Urinary bladder (tissue), 4 donors: ENCODE measurements at places on chromosomes 3 and 15. TPM values are rescaled to one million over a fixed set of nuclear protein-coding genes. Genes with fewer than 3 reads are reported as not detected.
A peak's percentile ranks its signal among the peaks of the same experiment; 100 is the strongest.

DNA sequence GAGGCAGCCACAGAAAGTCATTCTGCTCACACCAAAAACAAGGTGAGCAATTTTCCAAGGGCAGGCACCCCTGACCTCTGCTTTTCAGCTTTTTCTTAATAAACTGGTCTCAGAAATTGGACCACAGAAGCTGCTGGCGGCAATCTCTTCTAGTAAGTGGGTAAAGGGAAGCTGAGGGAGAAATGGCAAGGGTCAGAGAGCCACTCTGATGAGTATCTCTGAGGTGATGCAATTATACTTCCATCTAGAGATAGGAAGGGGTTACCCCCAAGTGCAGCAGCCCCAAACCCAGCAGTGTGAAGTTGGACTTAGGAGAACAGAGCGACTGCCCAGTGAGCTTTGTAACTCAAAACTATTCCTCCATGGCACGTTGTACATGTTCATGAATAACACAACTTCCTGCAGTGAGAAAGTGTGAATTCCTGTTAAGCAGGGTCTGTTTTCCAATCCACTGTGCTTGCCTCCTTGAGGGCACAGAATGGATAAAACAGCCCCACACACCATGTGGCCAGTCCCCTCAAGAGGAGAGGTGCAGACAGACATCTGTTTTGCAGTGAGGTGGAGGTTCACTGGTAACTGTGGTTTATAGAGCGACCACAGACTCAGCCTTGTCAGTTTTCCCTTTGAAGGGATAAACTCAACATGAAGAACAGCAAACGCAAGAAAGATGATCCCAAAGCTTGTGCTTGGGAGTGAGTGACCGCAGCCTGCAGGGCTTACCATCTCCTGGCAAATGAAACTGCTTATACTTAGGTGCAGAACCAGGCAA lies 683.4 kb upstream of the CFAP20DC start:
- no peak for DNase-seq

DNA sequence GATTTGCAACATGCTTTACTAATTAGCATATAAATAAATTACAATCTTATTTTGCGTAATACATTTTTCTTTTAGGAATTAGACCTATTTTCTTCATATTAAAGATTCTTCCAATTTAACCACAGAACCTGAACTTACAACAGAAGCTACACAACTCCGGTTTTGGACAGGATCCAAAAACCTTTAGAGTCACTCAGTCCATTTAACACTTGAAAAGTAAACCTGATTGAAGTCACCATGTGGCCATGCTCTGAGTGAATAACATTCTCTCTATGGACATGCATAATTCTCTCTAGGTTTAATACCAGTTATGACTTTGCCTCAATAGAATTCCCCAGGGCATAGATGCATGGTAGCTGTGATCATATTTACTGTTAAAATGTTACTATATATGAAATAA lies 751.0 kb downstream of the VGLL3 start:
- DNase-seq = no peak

DNA sequence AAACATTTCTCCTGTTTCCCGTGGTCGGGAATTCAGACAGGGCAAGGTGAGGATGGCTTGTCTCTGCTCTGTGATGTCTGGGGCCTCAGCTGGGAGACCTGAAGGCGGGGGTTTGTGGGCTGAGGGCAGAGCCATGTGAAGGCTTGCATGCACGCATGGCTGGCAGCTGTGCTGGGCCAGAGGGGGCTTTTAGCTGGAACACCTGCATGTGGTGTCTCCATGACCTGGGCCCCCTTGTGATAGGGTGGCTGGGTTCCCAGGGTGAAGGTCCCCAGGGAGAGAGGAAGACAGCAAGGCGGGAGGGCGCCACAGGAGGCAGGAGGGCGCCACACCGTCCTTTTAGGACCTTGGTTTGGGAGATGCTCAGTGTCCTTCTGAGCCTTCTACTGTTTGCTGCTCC lies 101.6 kb upstream of the PRR23E start:
- DNase-seq = no peak

DNA sequence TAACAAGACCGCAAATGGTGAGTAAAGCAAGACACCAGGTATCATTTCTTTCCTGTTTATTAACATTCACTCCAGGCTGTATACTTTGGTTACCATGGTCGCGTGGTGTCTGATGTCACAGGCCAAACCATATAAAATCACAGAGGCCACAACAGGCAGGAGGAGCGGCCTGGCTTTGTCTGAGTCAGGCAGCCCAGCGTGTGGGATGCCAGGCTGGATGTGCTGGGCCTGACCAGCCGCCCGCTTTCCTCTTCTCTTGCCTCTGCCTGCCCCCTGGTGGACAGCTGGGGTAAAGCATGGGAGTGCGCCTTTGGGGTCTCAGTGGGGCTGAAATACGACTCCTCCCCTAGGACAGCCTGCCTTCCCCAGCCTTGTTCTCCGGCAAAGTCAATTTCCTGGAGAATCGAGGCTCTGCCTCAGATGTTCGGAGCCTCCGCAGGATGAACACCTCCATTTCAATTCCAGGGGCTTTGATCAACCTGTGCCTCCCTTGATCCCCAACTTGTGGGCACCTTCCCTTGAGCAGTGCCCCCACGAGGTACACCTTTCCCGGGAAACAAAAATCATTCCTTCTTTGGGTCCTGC lies 78.2 kb downstream of the CCNL1 start:
- peak; percentile 82 for DNase-seq

DNA sequence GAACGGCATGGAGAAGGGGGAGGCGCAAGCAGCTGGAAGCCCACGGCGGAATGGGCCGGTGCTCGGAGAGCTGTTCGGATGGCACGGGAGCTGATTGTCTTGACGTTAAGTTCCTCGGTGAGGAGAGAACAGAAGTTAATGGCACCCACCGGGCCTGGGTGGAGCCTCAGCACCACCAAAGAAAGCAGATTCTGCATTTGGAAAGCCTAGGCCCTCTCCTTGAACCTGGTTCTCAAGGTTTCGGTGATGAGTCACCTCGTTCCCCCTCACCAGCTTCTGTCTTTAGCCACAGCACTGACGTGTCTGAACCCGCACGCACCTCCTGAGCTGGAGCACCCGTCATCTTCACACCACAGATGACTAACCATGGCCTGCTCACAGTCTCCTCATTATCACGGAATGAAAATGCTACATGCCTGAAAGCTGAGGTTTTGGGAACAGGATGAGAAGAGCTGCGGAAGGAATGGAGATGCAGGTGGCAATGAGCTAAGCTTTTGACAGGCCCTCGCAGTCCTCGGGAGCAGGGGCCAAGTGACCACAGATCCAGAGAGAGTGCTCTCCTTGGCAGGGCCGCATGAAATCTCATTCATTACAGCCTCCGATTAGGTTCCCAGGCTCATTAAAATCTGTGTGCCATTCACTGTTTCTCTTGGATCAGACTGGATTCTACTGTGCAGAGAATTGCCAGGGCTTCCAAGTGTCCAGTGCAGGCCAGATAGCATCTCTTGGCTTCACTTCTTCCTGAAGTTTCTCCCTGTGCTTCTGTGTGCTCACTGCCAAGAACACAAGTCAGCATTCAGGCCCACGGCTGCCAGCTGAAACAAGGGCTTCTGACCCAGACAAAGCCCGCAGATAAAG lies 96.3 kb upstream of the DLG1 start:
- DNase-seq = peak; percentile 56

Gene SEMA5B
- 10.8 TPM for total RNA-seq

Gene TMEM108
- total RNA-seq = 2.3 TPM

Gene CTXN2
- total RNA-seq = not detected

Gene CHCHD4
- total RNA-seq = 7.7 TPM

GRCh38 chr3:100563228-100563627 lies 46.2 kb upstream of the ADGRG7 start:
- no peak for DNase-seq

GRCh38 chr3:48553361-48553760 lies 3.2 kb downstream of the PFKFB4 start:
- no peak for DNase-seq

GRCh38 chr3:130345487-130346079 lies at the start of gene COL6A5:
COL6A5 (plus strand) TSS chr3:130345672; CDS start chr3:130373639, 27,967 bp downstream.
- peak; percentile 5 for DNase-seq

- no peak for DNase-seq
Observed at GRCh38 chr3:194262176-194262924, 88.8 kb downstream of the CPN2 start.

DNA sequence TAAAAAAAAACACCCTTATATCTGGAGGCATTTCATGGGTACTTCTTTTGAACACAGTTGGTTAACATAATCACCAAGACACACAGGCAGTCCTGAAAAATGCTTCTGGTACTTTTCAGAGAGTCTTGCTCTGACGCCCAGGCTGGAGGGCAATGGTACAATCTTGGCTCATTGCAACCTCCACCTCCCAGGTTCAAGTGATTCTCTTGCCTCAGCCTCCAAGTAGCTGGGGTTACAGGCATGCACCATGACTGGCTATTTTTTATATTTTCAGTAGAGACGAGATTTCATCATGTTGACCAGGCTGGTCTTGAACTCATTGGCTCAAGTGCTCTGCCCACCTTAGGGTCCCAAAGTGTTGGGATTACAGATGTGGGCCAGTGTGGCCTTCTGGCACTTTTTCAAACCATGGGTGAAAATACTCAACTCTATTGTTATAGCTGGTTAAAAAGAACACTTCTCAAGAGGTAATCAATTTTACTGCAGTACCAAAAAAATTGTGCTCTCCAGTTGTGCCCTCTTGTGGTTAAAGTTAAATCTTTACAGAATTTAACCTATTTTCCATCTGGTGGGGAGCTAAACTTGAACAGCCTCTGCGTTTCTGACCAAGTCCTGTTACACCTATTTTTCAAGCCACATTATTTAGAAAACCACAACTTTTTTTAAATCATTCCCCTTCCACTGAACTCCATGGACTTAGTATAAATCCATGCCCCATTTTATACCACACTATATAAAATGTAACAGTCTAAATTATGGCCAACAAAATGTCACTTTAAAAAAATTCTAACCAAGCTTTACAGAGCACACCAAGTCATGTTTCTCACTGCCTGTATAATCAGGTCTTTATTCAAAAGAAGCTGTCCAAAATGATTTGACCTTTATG lies 1.2 kb upstream of the SNAPC5 start:
- peak; percentile 29 for DNase-seq

DNA sequence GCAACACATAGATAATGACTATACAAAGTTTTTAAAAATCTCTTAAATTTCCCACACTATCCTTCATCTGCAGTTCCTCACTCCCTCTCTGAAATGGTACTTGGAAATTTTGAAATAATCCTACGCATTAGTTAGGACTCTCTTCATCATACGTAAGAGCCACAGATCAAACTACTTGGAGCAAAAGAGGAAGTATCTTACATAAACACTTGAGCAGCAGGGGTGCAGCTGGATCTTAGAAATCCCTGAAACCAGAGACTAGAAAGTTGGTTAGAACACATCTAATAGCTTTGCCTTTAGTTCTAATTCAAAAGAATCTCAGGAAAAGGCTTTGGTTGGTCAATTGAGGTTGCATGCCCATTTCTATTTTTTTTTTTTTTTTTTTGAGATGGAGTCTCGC lies 38.8 kb upstream of the ZNF445 start:
- no peak for DNase-seq

Gene SEMA3G
- 7.6 TPM for total RNA-seq

GRCh38 chr3:75978686-75979085 lies 193.3 kb upstream of the ZNF717 start:
- no peak for DNase-seq

- DNase-seq = no peak
Observed at GRCh38 chr15:60682615-60683014, 203.7 kb upstream of the ICE2 start.

DNA sequence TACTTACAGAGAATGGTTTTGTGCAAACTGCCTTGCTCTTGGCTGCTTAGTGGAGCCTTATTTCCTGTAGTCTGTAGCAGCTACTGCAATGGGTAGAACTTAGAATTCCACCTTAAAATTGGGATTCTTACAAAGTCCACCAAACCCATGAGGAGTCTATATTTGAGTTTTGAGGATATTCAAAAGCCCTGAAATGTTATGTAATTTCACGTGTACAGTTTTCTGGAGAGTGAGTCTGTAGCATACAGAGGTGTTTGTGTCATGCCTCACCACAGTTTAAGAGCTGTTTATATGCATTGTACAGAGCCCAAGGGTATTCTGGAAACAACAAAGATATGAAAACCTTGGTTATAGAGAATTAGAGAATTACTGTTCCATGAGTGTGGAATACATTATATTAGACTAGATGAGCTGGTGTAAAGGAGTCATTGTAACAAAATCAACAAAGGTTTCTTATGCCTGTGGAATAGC lies 114.4 kb downstream of the MBNL1 start:
- no peak for DNase-seq

GRCh38 chr3:172040981-172041963 lies 1.9 kb downstream of the FNDC3B start:
- no peak for DNase-seq
